ENCODE measurements at places on chromosomes 7 and 10. TPM values are rescaled to one million over a fixed set of nuclear protein-coding genes. Genes with fewer than 3 reads are reported as not detected.

The PRLHR gene
- total RNA-seq, result not detected

GRCh38 chr10:86681047-86681446 is 12.7 kb downstream of the LDB3 start:
- H3K27ac ChIP-seq, result no peak overlapping the region
- H3K36me3 ChIP-seq, result no peaks in the 10 kb centered on the region
- H3K27me3 ChIP-seq, result no peaks in the 10 kb centered on the region

The UBN2 gene
- 13.0 TPM for total RNA-seq

The EMX2 gene
- 2.6 TPM for total RNA-seq

The AKR1C4 gene
- total RNA-seq, result not detected

DNA sequence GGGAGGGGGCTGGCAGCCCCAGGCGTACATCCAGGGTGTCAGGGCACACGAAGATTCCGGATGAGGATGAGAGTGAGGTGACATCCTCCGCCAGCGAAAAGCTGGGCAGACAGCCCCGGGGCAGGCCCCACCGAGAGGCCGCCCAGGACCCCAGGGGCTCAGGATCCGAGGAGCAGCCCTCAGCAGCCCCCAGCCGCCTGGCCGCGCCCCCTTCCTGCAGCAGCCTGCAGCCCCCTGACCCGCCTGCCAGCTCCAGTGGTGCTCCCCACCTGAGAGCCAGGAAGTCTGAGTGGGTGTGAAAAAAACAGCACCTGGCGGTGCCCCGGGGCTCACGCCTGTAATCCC is 3.2 kb downstream of the GJD4 start:
- H3K27me3 ChIP-seq, result no peaks in the 10 kb centered on the region
- H3K27ac ChIP-seq, result no peak overlapping the region
- H3K4me3 ChIP-seq, result no peak overlapping the region
- no peak for DNase-seq
- no peaks in the 10 kb centered on the region for H3K36me3 ChIP-seq

- no peaks in the 10 kb centered on the region for H3K36me3 ChIP-seq
- H3K4me3 ChIP-seq, result no peak overlapping the region
- H3K27me3 ChIP-seq, result no peaks in the 10 kb centered on the region
- no peak overlapping the region for H3K27ac ChIP-seq
Observed at GRCh38 chr10:6349846-6350535, 147.3 kb downstream of the PFKFB3 start.

DNA sequence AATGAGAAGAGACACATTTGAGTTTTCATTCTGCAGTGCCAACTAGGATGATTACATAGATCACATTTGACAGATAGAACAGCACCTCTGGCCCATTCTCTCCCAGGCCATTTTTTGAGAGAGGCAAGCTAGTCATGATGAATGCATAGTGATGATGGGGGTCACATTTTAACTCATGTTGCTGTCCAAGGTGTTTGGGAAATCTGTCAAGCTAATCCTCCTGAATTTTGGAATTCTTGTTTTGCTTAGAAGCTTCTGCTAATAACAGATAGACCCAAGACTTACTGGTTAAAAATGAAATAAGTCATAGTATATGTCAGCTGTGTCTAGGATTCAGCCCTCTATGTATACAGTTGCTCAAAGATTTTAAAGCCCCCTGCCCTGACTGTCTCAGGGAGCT is 101.0 kb downstream of the PTPN20 start:
- H3K27me3 ChIP-seq, result no peaks in the 10 kb centered on the region
- H3K4me1 ChIP-seq, result no peaks in the 10 kb centered on the region
- H3K27ac ChIP-seq, result no peak overlapping the region
- no peaks in the 10 kb centered on the region for H3K36me3 ChIP-seq

- H3K27ac ChIP-seq, result no peak overlapping the region
- H3K27me3 ChIP-seq, result no peaks in the 10 kb centered on the region
- no peak overlapping the region for H3K4me3 ChIP-seq
- no peaks in the 10 kb centered on the region for H3K4me1 ChIP-seq
Observed at GRCh38 chr10:112288486-112288885, 5.3 kb downstream of the TECTB start.

DNA sequence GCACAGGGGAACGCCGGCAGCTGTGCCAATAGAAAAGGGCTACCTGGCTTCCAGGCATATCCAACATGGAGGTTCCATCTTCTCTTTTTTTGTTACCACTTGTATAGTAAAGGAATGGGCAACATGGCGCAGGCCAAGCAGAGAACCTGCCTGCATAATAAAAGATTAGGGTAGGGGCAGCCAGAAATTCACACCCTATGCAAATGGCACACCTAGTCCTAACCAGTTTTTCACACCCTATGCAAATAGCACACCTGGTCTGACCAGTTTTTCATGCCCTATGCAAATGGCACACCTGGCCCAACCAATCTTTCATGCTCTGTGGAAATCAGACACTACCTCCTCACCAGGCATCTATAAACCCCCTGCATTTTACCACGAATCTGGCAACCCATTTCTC is 369.5 kb downstream of the IPMK start:
- H3K27ac ChIP-seq, result no peak overlapping the region
- H3K27me3 ChIP-seq, result no peaks in the 10 kb centered on the region
- H3K4me3 ChIP-seq, result no peak overlapping the region
- no peaks in the 10 kb centered on the region for H3K36me3 ChIP-seq

DNA sequence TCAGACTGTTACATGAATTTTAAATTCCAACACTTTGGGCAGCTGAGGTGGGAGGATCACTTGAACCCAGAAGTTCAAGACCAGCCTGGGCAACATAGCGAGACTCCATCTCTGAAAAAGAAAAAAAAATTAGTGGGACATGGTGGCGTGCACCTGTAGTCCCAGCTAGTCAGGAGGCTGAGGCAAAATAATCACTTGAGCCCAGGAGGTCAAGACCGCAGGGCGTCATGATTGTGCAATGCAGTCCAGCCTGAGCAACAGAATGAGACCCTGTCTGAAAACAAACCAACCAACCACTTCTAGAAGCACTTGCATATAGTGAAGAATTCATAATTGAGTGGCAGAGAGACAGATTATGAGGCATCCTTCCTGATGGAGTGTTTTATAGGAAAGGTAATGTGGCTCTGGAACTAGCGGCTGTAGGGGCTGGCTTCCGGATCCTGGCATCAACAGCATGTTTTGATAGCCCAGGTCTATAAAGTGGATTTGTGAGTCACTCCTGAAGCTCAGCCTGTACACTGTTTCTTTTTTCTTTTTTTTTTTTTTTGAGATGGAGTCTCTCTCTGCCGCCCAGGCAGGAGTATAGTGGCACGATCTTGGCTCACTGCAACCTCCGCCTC is 40.3 kb upstream of the RSBN1L start:
- no peaks in the 10 kb centered on the region for H3K27me3 ChIP-seq
- peaks cover 11% of the 10 kb centered on the region for H3K36me3 ChIP-seq
- no peak for DNase-seq
- H3K4me3 ChIP-seq, result no peak overlapping the region

DNA sequence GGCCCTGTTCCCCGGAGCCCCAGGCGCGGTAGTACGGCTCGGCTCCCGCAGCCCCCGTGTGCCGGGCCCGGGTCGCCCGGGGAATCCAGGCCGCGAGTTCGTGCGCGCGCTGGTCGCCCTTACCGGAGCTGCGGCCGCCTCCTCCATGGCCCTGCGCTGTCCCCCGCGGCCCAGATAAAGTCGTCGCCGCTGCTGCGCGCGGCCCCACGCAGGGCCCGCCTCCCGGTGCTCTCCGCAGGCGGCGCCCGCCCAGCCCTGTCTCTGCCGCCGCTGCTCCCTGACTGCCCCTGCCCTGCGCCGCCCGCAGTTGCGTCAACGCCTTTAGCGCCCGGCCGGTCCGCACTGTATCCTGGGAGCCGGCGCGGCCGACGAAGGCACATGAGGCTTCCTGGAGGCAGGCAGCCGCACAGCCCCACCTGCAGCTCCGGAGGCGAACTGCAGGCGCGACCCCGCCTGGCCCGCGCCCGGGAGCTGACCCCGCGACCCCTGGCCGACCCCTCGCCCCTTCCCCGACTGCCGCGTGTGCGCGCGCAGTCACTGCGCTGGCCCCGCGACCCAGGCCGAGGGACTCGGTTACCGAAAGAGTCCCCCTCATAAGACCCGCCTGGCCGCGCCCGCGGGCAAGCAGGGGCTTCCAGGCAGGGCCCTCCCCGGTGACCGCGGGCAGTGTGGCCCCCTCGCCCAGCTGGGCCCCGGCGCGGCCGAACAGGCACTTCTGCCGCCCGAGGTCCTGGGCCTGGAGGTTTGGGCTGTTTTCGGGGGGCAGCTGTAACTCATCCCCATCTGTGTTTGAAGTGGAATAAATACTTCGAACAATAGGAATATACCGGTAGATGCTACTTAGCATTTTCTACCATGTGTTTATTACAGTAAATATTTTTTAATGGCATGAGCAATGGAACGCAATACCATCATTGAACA is 127.1 kb upstream of the ZNF746 start:
- peak overlapping the region; percentile 97 for H3K4me3 ChIP-seq
- H3K4me1 ChIP-seq, result peaks cover 3% of the 10 kb centered on the region
- H3K27me3 ChIP-seq, result peaks cover 3% of the 10 kb centered on the region
- peaks cover 10% of the 10 kb centered on the region for H3K36me3 ChIP-seq
- peak; percentile 95 for DNase-seq

GRCh38 chr10:43461950-43462349 is 25.0 kb downstream of the ZNF487 start:
- H3K27ac ChIP-seq, result no peak overlapping the region
- H3K27me3 ChIP-seq, result no peaks in the 10 kb centered on the region
- no peak overlapping the region for H3K4me3 ChIP-seq
- no peaks in the 10 kb centered on the region for H3K4me1 ChIP-seq
- no peaks in the 10 kb centered on the region for H3K36me3 ChIP-seq

GRCh38 chr10:26706206-26706605 is 8.7 kb downstream of the PDSS1 start:
- H3K36me3 ChIP-seq, result peaks cover 59% of the 10 kb centered on the region
- no peaks in the 10 kb centered on the region for H3K4me1 ChIP-seq
- no peak for DNase-seq
- no peak overlapping the region for H3K27ac ChIP-seq

DNA sequence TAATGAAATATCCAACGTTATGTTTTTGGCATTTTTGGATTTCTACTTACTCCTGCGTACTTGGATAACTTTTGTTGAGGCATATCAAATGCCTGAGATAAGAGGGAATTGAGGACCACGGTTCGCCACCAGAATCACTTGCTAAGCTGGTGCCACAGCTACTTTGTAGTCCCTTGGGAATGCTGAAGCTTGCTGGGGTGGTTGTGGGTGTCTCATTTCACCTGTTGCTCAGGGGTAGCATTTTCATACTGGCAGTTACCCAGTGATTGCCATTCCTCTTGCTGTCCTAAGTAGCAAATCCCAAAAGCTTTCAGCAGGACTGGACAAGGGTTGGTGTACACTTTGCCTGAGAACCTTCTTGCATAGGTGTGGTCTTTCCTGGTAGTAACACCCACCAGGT is 75.2 kb downstream of the CREB5 start:
- H3K4me3 ChIP-seq, result no peak overlapping the region
- no peak overlapping the region for H3K27ac ChIP-seq
- H3K27me3 ChIP-seq, result no peaks in the 10 kb centered on the region
- DNase-seq, result no peak

- no peaks in the 10 kb centered on the region for H3K36me3 ChIP-seq
- no peak for DNase-seq
- no peaks in the 10 kb centered on the region for H3K27me3 ChIP-seq
- peak overlapping the region; percentile 23 for H3K27ac ChIP-seq
- H3K4me3 ChIP-seq, result peak overlapping the region; percentile 38
Observed at GRCh38 chr10:103677486-103678177, 177.7 kb downstream of the SH3PXD2A start.

The GLI3 gene
- total RNA-seq, result 8.9 TPM
